ENCODE measurements at places on chromosomes 2 and 18.

DNA sequence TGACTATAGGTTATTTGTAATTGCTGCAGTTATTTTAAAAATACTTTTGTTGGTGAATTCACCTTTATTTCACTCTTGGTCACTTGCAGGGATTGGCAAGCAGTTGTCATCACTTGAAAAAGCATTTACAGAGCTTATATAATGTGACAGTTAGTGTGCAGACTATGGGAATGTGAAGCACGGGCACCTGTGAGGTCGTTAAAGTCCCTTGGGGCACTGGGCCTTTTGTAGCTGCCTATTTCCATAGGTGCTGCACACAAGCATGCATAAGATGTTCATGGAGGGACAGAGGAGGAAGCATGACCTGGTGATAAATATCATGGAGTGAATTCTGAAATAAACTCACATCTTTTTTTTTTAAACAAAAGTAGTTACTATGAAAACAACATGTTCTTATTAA, 124.6 kb downstream of the ATP9B start:
- no peak for DNase-seq

GRCh38 chr18:33146014-33146413, 294.5 kb downstream of the CCDC178 start:
- DNase-seq = no peak

DNA sequence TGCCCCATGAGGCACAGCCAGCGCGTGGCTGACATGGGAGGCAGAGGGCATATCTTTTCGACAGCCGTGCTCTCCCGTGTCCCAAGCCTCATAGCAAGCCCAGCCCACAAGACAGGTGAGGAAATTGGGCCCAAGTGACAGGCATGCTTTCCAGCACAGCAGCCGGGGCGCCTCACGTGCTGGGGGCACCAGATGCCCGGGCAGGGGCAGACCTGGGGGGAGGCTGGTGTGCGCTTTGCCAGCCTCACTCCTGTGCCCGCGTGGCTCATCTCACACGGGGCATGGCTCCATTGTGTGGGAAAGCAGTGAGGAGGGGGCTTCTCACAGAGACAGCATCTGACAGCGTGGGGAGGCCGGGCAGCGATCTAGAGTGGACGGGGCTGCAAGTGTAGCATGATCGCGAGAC, 93.2 kb downstream of the USP40 start:
- no peak for DNase-seq

DNA sequence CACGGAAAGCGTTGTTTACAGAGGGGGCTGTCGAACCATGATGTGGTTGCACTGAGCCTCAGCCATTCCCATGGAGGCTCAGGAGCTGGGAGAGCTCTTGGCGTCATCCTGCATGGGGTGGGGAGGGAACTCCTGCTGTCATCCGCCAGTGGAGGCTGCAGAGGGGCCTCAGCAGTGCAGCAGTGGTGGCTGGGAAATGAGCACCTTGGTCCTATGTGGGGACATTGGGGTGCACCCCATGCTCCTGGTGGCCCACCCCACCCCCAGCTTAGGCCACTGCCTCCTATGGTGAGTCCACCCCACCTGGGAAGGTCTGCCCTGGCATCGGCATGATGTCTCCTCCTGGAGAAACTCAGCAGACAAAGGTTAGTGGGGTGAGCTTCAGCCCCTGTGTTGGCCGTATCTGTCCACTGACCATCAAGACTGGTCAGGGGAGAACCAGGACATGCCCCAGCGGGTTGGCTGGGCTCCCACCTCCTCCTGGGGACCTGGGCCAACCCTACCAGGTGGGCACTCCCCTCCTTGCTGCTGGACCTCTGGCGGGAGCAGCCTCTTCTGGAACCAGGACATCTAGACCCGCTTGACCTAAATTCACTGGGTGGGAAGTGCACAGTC, 67.8 kb upstream of the HDAC4 start:
- no peak for DNase-seq

DNA sequence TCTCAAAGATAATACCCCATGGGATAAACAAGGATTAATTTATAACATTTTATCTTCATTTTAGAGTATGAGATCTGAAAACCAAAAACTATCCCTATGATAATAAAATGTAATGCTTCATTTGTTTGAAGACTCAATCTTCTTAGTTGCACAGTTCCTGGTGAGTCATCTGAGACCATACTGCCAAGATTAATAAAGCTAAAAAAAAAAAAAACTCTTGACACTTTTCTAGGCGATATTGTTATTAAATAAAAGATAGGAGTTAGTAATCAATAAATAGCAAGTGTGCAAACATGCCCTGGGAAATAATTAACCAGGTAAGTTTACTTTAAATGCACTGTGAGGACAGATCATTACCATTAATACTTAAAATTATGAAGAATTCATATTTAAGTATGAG, 83.9 kb downstream of the RPE start:
- DNase-seq = no peak
